ENCODE measurements at places on chromosomes 12 and 14.

DNA sequence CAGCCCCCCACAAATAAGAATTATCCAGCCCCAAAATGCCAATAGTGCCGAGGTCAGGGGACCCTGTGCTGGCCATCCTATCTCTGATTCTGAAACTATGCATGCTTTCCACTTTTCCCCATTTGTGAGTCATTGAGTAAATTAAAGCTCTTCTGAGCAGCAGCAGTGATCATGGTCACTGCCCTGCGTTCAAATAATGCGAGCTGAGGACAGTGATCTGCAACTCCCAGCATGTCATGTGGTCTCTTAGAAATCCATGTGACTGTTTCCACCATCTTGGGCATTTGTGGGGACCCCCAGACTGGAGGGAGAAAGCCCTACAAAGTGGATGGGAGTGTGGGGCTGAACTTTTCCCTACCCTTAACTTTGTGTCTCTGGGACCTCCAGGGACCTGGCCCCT lies 53.8 kb downstream of the C14orf132 start:
- no peak for DNase-seq

DNA sequence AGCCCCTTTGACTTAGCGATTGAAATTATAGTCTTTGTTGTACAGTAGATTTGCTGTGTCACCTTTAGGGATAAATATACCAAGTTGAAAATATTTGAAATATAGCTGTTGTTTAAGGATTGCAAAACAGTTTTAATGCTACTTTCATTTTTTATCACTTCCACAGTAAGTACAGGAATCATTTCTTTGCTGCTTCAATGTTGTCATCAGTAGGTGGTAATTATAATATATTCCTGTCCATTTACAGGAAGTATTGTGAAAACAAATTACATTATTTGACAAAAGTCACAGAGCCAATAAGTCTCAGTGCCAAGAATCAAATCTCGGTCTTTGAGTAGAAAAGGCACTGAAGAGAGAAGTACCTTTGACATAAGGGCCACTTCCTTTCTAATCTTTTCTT lies 342.6 kb upstream of the RGS6 start:
- DNase-seq, result no peak

GRCh38 chr14:37447883-37448391 lies 147.1 kb downstream of the FOXA1 start:
- DNase-seq, result no peak

- no peak for DNase-seq
These were observed 151.0 kb upstream of the ATF7IP start for GRCh38 chr12:14214495-14214894.

DNA sequence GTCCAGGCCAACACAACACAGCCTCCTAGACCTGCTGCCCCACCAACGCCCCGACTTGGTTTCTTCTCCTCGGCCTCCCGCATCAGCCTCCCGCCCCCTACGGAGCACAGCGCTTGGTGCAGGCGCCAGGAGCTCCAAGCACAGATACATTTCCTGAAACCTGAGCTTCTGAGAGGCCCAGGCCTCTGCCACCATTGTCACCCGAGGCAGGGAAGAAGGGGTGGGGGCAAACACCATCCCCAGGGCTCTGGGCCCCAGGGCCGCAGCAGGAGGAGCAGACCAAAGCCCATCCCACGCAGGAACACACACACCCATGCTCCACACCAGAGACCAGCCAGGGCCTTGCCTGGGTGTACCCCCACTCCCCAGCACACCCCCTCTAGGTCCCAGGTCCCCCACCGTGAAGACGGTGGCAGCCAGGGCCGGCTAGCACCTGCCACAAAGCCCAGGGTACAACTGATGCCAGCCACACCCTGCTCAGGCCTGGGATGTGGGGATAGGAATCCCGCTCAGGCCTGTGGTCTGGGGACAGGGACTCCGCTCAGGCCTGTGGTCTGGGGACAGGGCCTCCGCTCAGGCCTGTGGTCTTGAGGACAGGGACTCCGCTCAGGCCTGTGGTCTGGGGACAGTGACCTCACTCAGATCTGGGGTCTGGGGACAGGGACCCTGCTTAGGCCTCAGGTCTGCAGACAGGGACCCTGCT lies 5.4 kb downstream of the JAG2 start:
- no peak for DNase-seq

DNA sequence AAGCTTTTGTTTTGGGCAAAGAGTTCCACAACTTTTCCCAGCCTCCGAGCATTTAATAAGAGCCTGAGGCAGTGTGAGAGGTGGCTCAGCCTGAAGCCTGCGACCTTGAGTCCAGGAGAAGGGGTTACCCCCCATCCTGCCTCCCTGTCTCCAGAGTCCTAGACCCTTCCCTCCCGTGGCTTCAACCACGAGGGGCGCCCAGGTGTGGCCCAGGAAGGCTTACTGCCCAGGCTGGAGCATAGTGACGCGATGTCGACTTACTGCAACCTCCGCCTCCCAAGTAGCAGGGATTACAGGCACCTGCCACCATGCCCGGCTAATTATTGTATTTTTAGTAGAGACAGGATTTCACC lies 641 bp downstream of the LRRC43 start:
- DNase-seq, result no peak

DNA sequence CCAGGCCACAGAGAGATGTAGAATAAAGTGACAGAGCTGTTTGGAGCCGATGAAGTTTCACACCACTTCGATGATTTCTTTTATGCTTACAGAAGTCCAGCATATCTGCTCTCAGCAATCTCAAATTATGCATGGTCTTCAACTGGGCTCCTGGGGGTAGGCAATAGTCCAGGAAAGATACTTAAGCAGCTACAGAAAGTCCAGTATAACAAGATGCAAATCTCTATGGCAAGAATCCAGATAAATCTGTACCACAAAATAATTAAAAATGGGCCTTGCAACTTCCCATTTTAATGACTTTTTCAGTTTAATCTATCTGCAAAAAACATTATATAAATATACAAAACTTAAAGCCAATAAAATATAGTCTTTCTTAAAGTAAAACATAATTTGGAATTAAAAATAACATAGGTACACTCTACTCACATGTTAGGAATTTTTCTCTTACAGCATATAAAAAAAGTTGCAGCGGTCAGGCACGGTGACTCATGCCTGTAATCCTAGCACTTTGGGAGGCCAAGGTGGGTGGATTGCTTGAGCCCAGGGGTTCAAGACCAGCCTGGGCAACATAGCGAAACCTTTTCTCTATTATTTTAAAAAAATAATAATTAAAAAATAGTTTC lies 20.5 kb upstream of the RAD51AP1 start:
- DNase-seq, result no peak

GRCh38 chr14:76497550-76498462 lies 121.9 kb downstream of the ESRRB start:
- no peak for DNase-seq

DNA sequence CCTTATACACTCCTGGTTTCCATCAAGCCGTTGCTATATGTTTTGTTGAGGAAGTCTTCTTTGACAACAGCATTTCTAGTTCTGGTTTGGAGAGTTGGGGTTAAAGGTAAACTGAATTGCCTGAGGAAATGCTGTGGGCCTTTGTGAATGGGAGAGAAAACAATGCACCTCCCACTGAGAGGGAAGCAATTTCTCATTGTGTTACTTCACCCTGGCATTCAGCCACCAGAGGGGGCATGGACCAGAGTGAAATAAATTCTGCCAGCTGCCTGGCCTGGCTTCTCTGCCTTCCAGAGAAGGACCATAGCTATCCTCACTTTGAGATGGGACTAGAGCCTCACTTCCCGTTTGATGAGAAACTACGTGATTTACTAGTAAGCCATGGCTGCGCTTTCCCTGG lies 475.3 kb downstream of the EGLN3 start:
- DNase-seq, result no peak

GRCh38 chr12:5094551-5094950 lies 50.9 kb downstream of the KCNA5 start:
- DNase-seq, result no peak

DNA sequence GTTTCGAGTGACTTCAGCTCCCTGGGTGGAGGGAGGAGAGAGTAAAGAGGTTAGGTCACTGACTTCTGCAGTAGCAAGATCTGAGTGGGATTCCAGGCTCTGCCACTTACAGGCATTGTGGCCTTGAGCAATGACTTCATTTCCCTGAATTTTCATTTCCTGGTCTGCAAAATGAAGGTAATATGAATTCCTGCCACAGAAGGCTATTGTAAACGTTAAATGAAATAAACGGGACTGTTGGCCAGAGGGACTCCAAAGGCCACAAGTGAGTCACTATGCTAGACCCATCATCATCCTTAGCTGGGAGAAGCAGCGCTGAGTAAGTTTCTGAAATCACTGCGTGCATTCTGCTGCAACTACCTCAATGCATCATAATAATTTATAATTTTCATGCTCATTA lies 807.8 kb downstream of the AACS start:
- DNase-seq, result no peak

DNA sequence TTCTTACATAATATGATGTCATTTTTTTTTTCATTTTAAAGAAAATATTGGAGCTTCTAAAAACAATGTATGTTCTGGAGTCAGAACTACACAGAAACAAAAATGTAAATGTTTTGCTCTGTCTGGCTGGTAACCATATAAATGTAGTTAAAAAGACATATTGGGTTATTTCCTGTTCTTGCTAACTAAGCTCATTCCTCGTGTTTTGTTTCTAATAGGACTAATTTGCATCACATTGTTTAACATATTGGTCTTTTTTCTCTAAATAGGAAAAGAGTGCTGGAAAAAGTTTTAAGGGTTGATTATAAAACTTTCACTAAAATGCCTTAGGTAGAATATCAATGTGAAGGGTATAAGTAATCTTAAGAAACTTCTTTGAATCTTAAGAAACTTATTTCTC lies 221.3 kb downstream of the SLC6A15 start:
- DNase-seq, result no peak

DNA sequence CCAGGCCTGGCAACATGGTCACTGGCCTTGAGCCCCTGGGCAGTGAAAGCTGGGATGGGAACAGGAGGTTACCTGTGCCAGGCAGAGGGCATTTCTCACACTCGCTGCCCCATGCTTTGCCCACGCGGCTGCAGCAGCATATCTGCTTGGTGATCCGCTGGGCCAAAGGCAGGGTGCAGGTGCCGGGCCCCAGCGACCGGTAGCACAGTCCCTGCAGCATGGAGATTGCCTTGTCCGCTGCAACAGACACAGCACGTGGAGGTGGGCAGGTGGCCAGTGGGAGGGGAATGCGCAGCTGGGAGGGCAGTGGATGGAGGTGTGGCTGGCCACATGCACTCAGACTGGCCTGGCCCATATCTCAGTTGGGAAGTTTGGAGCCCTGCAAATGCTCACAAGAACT lies 35.3 kb downstream of the ISCA2 start:
- no peak for DNase-seq

DNA sequence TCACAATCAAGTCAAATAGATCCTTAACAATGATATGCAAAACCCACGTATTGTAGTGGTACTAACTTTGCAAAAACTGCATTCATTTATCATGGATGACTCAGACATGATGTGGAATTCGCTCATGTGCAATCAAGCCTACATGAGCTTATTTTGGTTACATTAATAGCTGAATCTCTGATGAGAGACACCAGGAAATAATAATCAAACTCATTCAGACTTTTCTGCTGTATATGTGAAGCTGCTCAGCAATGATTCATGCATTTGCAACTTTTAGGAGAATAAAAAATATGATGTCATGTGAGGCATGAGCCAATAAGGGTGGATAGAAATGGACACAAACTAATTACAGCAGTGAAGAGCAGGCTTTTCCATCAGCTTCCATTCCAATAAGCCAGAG lies 1075.8 kb upstream of the TMEM132C start:
- no peak for DNase-seq

DNA sequence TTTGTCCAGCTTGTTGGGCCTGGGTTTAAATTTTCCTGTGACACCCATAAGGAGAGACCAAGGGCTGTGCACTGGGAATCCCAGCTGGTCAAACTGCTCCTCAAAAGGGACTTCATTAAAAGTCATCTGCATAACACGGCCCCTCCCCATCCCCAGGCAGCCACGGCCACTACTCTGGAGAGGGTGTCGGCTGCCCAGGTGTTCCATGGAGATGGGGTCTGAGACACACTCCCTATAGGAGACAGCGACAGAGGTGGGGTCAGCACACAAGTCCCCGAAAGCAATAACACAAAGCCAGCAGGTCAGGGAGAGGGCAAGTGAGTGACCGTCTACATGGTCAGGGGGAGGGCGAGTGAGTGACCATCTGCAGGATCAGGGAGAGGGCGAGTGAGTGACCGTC lies 75.6 kb upstream of the BCL11B start:
- no peak for DNase-seq

DNA sequence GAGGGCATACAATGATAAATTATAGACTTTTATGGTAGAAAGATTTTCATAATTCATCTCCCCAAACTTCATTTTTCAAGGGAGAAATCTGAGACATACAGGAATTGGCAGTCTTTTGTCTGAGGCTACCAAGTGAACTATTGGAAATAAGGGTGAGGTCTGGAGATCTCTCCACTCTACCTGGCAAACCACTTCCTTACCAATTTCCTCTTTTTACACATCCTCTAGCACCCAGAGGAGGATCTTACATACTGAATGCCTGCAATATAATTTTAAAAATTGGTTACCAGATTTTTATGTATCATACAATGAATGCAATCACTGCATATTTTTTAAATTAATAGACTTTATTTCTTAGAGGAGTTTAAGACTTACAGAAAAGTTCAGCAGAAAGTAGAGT lies 6.6 kb downstream of the PDE6H start:
- DNase-seq, result no peak

- no peak for DNase-seq
These were observed 370.9 kb upstream of the KITLG start for GRCh38 chr12:88951177-88951576.

GRCh38 chr12:48045965-48046518 lies 41.8 kb upstream of the COL2A1 start:
- DNase-seq, result no peak

DNA sequence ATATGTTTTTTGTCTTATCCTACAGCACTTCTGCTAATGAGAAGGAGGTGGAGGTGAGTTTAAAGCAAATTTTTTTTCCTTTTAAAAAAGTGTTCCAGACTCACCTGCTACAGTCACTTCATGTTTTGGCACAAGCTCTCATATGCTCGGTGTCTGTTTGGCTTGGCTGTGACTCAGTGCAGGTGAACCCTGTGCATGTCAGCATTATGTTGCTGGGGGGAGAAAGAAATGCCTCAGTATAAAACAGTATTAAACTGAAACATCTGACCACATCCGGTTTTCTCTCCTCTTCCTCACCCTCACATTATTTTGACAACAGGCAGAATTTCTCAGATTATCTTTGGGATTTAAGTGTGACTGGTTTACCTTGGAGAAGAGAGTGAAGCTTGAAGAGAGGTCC lies 105.2 kb downstream of the DNAI7 start:
- no peak for DNase-seq

- DNase-seq, result no peak
These were observed 129.2 kb upstream of the EVL start for GRCh38 chr14:99936056-99936455.
